H54 (cell line): ENCODE measurements at places on chromosomes 7 and 10.

DNA sequence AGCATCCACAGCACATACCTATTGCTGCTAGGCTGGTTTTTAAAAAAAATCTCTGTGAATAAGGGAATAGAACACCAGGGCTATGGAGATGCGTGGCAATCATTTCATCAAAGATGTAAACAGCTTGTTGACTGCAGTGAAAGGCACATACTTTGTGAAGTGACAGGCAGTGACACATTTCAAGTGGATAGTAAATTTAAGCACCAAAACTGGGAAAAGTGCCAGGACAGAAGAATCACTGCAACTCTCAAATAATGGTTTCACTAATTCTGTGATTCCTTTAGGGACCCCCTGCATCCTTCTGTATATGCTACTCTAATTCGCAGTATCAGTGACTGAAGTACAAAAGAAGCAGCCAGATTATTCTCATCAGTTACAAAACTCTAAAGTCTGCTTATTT, 145.2 kb upstream of the KLF14 start:
- no peak for DNase-seq

DNA sequence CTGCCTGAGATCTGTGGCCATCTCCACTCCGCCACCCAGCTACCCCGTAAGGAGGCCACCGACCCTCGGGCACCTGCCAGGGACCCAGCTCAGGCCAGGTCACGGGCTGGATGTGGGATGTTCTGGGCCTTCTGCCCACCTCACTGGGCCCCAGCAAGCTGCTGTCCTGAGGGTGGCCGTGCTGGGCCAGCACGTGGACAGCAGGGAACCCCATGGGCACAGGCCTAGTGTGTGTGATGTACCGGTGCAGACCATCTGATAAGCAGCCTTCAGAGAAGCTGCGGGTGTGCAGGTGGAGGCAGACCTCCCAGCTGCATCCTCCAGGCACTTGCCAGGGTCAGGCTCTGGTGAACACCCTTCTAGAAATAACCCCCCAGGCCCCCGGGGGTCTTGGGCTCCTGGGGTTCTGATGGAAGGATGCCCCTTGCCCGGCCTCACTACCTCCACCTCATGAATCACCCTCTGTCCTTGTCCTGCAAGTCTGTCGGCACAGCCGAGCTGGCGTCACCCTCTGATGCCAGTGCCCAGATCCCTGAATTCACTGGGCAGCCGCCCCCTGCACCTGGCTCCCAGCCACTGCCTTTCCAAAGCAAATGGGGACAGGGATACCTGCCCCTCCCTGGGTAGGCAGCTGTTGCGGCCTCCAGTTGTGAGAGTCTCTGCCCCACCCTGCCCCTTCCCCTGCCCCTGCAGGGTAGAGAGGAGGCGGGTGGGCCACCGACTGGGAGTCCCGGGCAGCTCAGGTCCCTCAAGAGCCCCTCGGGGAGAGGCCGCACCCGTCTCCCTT, 139.8 kb downstream of the FAM53B start:
- no peak for DNase-seq

GRCh38 chr10:114615600-114616007, 42.5 kb downstream of the ABLIM1 start:
- no peak for DNase-seq

DNA sequence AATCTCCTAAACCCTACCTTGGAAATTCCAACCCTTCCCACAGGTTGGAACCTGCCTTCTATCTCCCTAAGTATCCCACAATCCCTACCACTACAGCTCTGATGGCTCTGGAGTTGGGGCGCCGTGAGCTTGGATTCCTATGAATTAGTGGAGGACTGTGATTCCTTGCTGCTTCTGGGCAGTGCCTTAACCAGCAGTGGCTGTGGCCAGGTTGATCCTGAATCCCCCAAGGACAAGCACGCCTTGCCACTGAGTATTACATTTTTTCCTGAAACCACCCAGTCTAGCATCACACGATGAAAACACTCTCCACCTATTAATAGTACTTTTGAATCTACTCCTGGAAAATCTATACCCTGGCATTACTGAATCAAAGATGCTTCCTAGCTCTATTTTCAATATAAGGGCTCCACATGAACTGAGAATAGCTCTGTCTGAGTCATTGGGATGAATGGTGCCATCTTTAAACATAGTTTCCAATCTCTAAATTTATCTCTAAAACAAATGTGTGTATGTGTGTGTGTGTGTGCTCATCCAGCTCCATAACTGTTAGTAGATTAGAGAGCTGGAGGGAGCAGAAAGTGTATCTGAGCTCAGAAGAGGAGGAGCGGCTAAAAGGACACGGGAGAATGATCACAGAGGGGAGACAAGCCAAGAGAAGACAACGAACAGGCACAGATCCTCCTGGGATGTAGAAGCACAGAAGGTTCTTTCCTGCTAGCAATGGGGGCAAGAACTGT, 11.9 kb upstream of the INPP5F start:
- no peak for DNase-seq

- DNase-seq, result no peak
Observed at GRCh38 chr7:17679458-17679857, 260.8 kb downstream of the SNX13 start.

DNA sequence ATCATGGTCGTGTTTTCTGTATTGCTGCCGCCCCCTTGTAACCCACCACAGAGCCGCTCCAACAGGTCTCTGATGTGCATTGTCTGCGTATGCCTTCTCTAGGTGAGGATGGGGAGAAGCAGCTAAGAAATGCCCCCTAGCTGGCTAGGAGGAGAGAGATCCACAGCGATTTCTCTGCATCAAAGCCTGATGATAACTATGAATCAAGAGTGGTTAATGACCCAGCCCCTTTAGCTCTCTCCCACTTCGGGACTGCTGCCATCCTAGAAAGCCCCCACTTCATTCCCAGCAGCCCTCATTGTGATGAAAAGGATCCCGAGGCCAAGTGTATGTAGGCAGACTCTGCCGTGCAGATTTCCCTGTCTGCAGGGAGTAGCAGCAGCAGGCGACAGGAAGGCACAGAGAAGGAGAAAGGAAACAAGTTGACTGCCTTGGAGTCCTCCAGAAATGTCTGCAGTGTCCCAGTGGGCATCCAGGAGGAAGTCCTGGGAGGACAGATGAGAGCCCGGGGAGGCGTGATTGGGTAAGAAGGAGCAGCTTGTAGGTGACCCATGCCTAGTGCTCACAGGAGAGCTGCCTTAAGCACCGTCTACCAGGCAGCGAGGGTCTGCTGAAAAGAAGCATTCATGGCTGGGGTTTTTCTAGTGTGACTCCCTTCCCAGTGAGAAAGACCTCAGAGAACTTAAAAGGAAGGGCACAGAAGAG, 2.9 kb downstream of the PLXNA4 start:
- DNase-seq, result no peak

GRCh38 chr10:31146491-31147209, 115.0 kb upstream of the ZNF438 start:
- peak; percentile 27 for DNase-seq

DNA sequence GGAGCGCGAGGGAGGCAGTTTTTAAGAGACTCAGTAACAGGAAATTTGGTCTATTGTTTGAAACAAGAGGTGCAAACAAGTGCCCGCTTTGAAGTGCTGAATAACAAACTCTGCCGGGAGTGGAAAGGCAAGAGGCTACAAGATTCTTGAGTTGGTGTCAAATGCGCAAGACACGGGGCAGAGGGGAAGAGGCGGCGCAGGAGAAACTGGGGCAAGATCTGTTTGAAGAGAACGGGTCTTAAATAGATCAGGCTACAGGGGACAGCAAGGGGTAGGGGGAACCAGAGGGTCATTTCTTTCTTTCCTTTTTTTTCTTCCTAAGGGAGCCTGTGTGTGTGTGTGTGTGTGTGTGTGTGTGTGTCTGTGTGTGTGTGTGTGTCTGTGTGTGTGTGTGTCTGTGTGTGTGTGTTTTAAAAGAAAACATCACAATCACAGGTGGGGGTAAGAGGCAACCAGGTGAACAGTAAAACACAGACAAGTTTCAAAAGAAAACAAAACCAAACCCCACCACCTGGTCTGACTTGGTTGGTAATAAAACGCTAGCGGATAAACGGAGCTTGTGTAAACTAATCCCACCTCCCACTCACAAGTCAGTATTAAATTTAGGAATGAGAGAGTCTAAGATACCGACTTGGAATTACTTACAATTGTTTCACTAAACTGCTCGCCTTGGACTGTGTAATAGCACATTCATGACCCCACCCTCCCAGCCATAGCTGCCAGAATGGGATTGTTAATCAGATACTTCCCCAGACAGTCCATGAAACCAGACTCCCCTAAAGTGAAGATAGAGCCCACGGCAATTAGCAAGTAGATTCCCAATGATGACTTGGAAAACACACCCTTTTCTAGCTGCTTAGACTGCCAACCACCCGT, 13.1 kb upstream of the CUX1 start:
- DNase-seq, result no peak

DNA sequence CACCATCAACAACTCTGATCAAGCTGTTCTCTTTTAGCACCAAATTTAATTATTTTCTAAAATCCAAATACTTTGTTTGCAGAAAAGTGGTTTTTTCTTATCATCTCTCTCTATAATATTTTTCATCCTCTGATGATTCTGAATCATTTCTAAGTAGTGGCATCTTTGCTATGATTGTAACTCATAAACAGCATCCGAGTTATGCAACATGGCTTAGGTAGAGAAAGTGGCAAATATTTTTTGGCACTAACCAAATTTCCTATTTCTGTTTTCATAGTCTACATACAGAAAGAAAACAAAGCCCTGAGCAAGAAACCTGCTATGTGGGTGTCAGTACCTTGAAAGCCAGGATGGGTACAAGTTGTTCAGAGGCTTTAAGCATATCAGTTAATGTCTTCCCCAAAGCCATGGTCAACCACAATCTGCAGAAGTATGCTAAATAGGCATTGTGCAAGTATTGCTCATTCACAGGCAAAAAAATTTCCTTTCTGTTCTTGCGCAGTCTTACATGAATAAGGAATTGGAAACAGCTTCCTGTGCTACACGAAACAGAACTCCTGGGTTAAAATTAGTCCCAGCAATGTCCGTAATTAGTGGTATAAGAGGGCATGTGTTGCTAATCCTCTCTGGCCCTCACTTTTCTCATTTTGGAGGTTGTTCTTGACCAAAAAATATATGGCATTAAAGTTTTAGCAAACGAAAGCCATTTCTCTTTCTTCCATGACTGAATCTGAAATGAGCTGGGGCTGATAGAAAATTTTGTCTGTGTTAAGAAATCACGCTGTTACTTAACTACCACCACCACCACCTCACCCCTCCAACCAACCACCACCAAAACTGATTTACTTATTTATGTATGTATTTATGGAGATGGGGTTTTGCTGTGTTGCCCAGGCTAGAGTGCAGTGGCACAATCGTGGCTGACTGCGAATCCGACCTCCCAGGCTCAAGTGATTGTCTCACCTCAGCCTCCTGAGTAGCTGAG, 325.6 kb upstream of the MAGI2 start:
- no peak for DNase-seq

DNA sequence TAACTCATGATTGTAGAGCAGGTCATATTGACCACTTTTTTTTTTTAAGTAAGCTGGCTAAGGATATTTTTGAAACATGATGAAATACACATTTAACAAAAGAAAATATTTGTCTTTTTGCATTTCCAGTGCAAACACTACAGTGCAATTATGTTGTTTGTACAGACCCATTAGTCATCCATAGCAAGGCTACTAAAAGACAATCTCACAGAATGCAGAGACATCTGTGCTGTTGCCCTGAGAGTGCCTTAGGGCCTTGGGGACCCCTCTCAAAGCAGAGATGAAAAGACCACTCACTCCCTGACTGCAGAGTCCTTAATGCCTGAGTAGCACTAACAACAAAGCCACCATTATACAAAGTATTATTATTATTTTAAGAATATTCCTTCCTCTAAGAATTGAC, 104.5 kb downstream of the NRCAM start:
- no peak for DNase-seq

DNA sequence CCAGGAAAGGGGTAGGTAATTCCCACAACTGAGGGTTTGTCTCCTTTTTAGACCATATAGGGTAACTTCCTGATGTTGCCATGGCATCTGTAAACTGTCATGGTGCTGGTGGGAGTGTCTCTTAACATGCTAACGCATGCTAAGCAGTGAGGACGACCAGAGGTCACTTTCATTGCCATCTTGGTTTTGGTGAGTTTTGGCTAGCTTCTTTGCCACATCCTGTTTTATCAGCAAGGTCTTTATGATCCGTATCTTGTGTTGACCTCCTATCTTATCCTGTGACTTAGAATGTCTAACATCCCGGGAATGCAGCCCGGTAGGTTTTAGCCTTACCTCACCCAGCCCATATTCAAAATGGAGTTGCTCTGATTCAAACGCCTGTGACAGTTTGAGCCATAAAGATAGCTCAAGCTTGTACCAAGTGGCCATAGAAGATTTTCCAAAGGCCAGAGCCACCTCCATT, 176.0 kb upstream of the NAMPT start:
- DNase-seq, result no peak

GRCh38 chr7:1925973-1926907, 256.2 kb downstream of the ELFN1 start:
- no peak for DNase-seq
